Endodermal cell (in vitro differentiated cells): ENCODE measurements at places on chromosomes 3 and 15. TPM values are rescaled to one million over a fixed set of nuclear protein-coding genes. Genes with fewer than 3 reads are reported as not detected.

The SH3BP5 gene
- 21.6 and 25.8 TPM in 2 replicates for total RNA-seq

- H3K4me3 ChIP-seq = no peak overlapping the region
- H3K4me1 ChIP-seq = peaks cover 5% of the 10 kb centered on the region
- DNase-seq = peak; percentile 21
- peak overlapping the region; percentile 100 for H3K27ac ChIP-seq
- no peaks in the 10 kb centered on the region for H3K36me3 ChIP-seq
Measured at GRCh38 chr3:141095546-141095937, 44.4 kb downstream of the SPSB4 start.

GRCh38 chr3:10359761-10360161, 38.8 kb upstream of the SEC13 start:
- H3K27me3 ChIP-seq = no peaks in the 10 kb centered on the region
- no peak overlapping the region for H3K27ac ChIP-seq
- H3K36me3 ChIP-seq = no peaks in the 10 kb centered on the region
- no peak overlapping the region for H3K4me3 ChIP-seq
- H3K4me1 ChIP-seq = no peaks in the 10 kb centered on the region

The ERC2 gene
- total RNA-seq = 11.2 to 22.6 TPM (median 16.1 TPM) in 3 replicates

- H3K27ac ChIP-seq = peak overlapping the region; percentile 69
- H3K36me3 ChIP-seq = no peaks in the 10 kb centered on the region
- no peaks in the 10 kb centered on the region for H3K27me3 ChIP-seq
- no peak for DNase-seq
- no peaks in the 10 kb centered on the region for H3K4me1 ChIP-seq
Measured at GRCh38 chr3:59374818-59375211, 325.0 kb upstream of the CFAP20DC start.

GRCh38 chr15:62362608-62363007, 197.5 kb upstream of the C2CD4B start:
- no peak overlapping the region for H3K27ac ChIP-seq
- no peaks in the 10 kb centered on the region for H3K27me3 ChIP-seq

GRCh38 chr15:25825207-25825606, 37.9 kb downstream of the ATP10A start:
- H3K27me3 ChIP-seq = no peaks in the 10 kb centered on the region
- no peak overlapping the region for H3K4me3 ChIP-seq
- no peak for DNase-seq
- H3K4me1 ChIP-seq = no peaks in the 10 kb centered on the region
- no peak overlapping the region for H3K27ac ChIP-seq

The C15orf61 gene
- 3.0 and 3.6 TPM in 2 replicates for total RNA-seq

- no peak for DNase-seq
- no peaks in the 10 kb centered on the region for H3K36me3 ChIP-seq
- peak overlapping the region; percentile 33 for H3K4me3 ChIP-seq
- H3K27me3 ChIP-seq = no peaks in the 10 kb centered on the region
- no peak overlapping the region for H3K27ac ChIP-seq
- peaks cover 50% of the 10 kb centered on the region for H3K4me1 ChIP-seq
Measured at GRCh38 chr3:56781762-56782161, 20.0 kb downstream of the ARHGEF3 start.

DNA sequence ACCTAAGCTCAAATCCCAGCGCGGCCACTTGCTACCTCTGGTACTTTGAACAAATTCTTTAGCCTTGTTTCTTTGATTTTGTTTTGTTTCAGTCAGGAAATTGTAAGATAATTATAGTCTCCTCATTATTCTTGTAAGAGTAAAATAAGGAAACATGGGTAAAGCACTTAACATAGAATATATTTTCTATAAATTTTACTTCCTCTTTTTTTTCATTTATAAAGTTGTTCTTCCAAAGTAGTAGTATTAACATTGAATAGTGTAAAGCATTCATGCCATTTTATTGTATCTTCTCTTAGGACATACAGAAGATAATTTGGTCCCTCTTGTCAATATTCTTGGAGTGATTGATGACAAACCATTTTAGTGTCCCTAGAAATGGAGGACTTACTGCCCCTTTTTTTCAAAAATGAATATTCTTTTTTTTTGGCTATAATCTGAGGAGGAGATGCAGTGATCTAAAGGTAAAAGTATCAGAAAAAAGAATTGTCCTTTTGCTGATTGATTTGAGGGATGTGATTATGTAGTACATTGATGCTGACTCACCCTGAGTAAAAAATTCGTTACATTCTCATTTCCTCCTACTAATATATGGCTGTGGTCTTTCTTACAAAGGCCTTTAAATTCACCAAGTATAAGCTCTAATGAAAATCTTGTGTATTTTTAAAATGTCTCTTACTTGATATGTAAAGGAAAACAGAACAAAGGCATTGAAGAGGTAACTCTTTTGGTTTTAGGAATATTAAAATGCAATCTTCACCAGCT, 51.0 kb downstream of the ALCAM start:
- no peaks in the 10 kb centered on the region for H3K27me3 ChIP-seq
- H3K27ac ChIP-seq = no peak overlapping the region

DNA sequence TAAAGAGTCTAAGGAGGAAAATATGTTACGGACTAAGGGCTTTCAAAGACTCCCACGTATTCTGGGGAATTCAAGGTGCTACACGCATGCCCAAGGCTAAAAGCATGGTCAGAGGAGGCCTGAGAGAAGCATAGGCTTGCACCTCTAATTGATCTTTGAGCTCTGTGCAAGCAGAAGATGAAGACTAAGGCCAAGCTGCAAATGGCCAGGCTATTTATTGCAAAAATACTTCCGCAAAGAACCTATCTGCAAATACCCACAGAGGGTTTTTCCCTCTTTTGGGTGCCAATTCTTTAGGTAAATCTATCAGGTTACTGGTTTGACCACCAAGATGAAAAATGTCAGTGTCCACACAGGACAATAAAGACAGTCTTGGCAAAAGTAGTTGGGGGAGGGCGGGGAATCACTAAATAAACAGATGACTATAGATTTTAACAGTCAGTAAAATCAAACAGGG, 119.5 kb downstream of the STAG1 start:
- no peak for DNase-seq
- H3K36me3 ChIP-seq = peaks cover 6% of the 10 kb centered on the region
- H3K4me3 ChIP-seq = no peak overlapping the region
- H3K27ac ChIP-seq = no peak overlapping the region

GRCh38 chr3:175349168-175349567, 490.0 kb downstream of the NAALADL2 start:
- H3K27ac ChIP-seq = no peak overlapping the region
- H3K4me3 ChIP-seq = no peak overlapping the region
- no peaks in the 10 kb centered on the region for H3K27me3 ChIP-seq
- no peaks in the 10 kb centered on the region for H3K4me1 ChIP-seq
- no peaks in the 10 kb centered on the region for H3K36me3 ChIP-seq
- no peak for DNase-seq

GRCh38 chr3:72487078-72487765, 361.0 kb downstream of the SHQ1 start:
- DNase-seq = peak; percentile 88
- H3K27ac ChIP-seq = no peak overlapping the region
- no peaks in the 10 kb centered on the region for H3K4me1 ChIP-seq

- H3K4me1 ChIP-seq = no peaks in the 10 kb centered on the region
- no peak overlapping the region for H3K27ac ChIP-seq
- no peaks in the 10 kb centered on the region for H3K36me3 ChIP-seq
- H3K4me3 ChIP-seq = no peak overlapping the region
- no peaks in the 10 kb centered on the region for H3K27me3 ChIP-seq
Measured at GRCh38 chr3:160906646-160907045, 150.6 kb downstream of the PPM1L start.

The EFHB gene
- 1.6 to 2.7 TPM (median 2.6 TPM) in 3 replicates for total RNA-seq

DNA sequence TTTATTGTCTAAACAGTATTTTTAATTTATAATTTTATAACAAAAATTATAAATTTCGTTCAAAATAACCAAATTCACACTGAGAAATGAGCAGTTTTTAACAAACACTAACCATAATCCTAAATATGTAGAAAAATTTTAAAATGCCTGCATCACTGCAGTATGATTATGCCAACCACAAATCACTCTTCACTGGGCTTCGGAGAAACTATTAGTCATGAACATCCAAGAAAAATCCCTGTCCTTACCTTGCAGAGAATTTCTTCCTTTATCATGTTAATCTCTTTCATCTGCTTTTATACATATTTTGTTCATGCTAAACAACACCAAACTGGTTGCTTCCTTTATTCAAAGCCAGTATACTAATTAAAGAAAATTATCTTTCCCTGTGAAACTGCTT, 511.0 kb upstream of the ALCAM start:
- DNase-seq = no peak
- H3K36me3 ChIP-seq = no peaks in the 10 kb centered on the region
- no peak overlapping the region for H3K4me3 ChIP-seq
- H3K4me1 ChIP-seq = peaks cover 6% of the 10 kb centered on the region

- no peak for DNase-seq
- no peak overlapping the region for H3K4me3 ChIP-seq
- no peak overlapping the region for H3K27ac ChIP-seq
- no peaks in the 10 kb centered on the region for H3K36me3 ChIP-seq
Measured at GRCh38 chr3:3212781-3213440, 33.4 kb upstream of the CRBN start.

The C3orf20 gene
- not detected in 3 replicates for total RNA-seq

DNA sequence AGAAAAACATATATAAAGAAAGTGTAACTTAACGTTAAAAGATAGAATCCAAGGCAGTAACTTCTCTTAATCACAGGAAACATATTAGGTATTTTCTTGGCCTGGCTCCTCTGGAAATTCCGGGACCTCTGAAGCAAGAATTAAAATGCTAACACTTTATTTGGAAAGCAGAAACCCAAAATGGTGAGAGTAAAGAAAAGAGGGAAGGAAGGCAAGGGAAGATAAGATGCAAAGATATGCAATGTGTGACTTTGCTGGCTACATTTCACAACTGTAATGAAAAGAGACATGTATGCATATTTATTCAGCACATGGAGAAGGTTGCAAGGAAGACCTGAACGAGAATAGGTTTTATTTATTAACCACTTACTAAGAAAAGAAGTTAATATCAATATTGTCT, 372.5 kb downstream of the TBL1XR1 start:
- no peaks in the 10 kb centered on the region for H3K36me3 ChIP-seq
- no peak for DNase-seq
- no peak overlapping the region for H3K4me3 ChIP-seq

- DNase-seq = no peak
- H3K27ac ChIP-seq = no peak overlapping the region
- peaks cover 4% of the 10 kb centered on the region for H3K4me1 ChIP-seq
- H3K27me3 ChIP-seq = no peaks in the 10 kb centered on the region
- no peaks in the 10 kb centered on the region for H3K36me3 ChIP-seq
Measured at GRCh38 chr15:25572191-25572590, 133.4 kb upstream of the UBE3A start.

GRCh38 chr3:64518950-64519349, 168.8 kb downstream of the ADAMTS9 start:
- H3K4me1 ChIP-seq = no peaks in the 10 kb centered on the region
- DNase-seq = no peak
- H3K36me3 ChIP-seq = no peaks in the 10 kb centered on the region
- H3K4me3 ChIP-seq = no peak overlapping the region
- no peaks in the 10 kb centered on the region for H3K27me3 ChIP-seq

The MRAS gene
- 11.3 and 16.1 TPM in 2 replicates for total RNA-seq

- H3K27ac ChIP-seq = no peak overlapping the region
- H3K4me1 ChIP-seq = peaks cover 7% of the 10 kb centered on the region
- no peaks in the 10 kb centered on the region for H3K27me3 ChIP-seq
- H3K4me3 ChIP-seq = no peak overlapping the region
Measured at GRCh38 chr15:58423831-58424608, 7.8 kb upstream of the LIPC start.

The TGM5 gene
- total RNA-seq = not detected in 2 replicates

DNA sequence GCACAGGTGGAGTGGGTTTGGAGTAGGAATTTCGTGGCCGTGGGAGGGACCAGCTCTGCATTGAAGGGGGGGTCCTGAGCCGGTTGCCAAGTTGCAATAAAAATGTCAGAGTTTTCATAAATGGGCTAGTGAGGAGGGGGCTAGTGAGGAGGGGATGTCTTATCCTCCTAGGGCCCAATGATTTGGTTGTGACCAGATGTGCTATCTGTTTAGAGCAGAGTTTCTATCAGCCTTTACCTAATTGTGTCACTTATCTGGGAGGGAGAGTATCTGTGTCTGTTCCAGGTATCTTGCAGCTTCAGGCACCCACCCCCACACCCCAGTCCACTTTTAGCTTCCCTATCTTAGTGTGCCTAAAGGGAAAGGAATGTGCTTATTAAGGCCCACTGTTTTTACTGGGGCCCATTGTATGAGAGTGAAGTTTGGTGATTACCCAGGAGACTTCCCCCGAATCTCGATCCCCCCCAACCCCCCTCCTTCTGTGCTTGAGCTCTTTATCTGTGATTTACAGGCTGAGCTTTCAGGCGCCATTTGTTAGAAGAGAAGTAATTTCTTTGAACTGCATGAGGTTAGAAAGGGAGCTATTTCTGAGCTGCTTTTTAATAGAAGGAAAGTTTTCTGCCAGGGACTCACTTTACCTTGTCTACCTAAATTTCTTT, 42.6 kb downstream of the PPCDC start:
- H3K4me1 ChIP-seq = peaks cover 4% of the 10 kb centered on the region
- peak overlapping the region; percentile 78 for H3K4me3 ChIP-seq
- H3K27me3 ChIP-seq = no peaks in the 10 kb centered on the region
- H3K27ac ChIP-seq = no peak overlapping the region
- no peaks in the 10 kb centered on the region for H3K36me3 ChIP-seq

GRCh38 chr15:37099319-37100108, 835 bp downstream of the MEIS2 start:
- no peak for DNase-seq
- H3K36me3 ChIP-seq = no peaks in the 10 kb centered on the region
- H3K27ac ChIP-seq = peak overlapping the region; percentile 89

GRCh38 chr15:68815598-68815997, 5.1 kb downstream of the ANP32A start:
- peaks cover 33% of the 10 kb centered on the region for H3K36me3 ChIP-seq
- peaks cover 5% of the 10 kb centered on the region for H3K4me1 ChIP-seq
- H3K27me3 ChIP-seq = no peaks in the 10 kb centered on the region
- no peak for DNase-seq

The CCR1 gene
- 0.11 TPM in 1 of 3 replicates, not detected in the others for total RNA-seq

DNA sequence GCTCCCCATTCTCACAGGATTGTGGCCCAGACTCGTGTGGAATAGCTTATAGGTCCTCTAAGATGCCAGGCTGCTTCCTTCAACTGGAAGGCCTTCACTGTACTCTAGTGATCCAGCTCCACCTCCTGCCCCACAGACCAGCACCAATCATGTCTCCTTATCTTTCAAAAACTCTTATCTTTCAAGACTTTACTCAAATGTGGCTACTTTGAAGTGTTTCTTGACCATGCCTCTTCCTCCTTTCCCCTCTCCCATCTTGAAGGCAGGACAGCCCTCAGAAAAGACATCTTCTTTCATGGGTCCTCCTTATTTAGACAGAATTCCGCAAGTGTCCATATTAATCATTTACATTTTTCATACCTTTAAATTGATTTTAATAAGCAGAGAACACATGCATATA, 142.3 kb downstream of the CHST2 start:
- H3K27ac ChIP-seq = no peak overlapping the region
- no peak for DNase-seq
- no peak overlapping the region for H3K4me3 ChIP-seq
- H3K27me3 ChIP-seq = no peaks in the 10 kb centered on the region

The MME gene
- total RNA-seq = 24.6 and 31.9 TPM in 2 replicates

DNA sequence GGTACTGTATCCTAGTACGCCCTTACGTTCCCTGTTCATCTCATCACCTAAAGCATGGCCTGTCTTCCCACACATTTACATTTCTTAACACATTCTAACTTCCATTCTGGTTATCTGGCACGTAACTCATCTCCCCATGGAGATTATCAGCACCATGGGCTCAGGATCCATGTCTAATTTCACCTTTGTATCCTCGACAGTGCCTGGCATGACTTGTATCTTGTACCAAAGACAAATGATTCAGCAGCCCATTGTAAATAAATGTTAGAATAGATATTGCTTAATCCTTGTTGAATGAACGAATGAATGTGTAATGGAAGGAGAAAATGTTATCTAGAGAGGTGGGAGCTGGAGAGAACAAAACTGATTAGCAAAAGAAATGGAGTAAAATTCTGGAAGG, 69.7 kb upstream of the TPM1 start:
- no peak overlapping the region for H3K27ac ChIP-seq
- DNase-seq = no peak
- H3K27me3 ChIP-seq = no peaks in the 10 kb centered on the region
- no peak overlapping the region for H3K4me3 ChIP-seq

The ECE2 gene
- total RNA-seq = not detected in 3 replicates
